ENCODE measurements at places on chromosomes 4 and X.

DNA sequence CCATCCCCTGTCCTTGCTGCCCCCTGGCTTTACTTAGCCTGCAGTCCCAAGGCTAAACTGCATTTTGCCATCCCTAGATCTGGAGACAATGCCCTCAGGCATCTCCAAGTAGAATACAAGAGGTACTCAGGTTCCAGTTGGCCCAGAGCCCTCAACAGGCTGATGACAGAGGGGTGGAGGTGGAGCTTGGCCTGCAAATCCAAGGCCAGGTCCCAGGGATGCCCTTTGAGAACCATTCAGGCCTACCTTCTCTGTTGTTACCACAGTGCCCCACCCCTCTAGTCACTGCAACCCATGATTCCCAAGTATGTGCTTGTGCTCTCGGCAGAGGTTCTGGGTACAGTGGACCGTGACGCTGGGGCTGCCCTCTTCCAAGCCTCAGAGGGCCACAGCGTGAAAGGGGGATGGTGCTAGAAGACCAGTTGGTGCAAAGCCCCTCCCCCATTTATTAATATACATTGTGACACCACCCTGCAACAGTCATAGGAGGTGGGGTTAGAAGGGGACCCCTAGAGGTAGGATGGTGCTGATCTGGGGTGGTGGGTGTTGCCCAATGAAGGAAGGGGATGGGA lies 6.4 kb upstream of the UBA1 start:
- no peak for ATAC-seq

GRCh38 chr4:169945636-169946035 lies 80.6 kb downstream of the MFAP3L start:
- ATAC-seq: no peak

GRCh38 chr4:26220696-26221095 lies 100.1 kb upstream of the RBPJ start:
- no peak for ATAC-seq

- ATAC-seq: no peak
Measured at GRCh38 chr4:14043203-14043602, 415.7 kb upstream of the BOD1L1 start.

- ATAC-seq: no peak
Measured at GRCh38 chr4:8010618-8011017, 71.0 kb upstream of the AFAP1 start.

- no peak for ATAC-seq
Measured at GRCh38 chrX:134727363-134727762, 69.1 kb upstream of the PLAC1 start.

Measured in activated T-helper 17 cell treated with anti-CD3 and anti-CD28 coated beads, Interleukin-2, amount 50 U/mL, for 72 hours (primary cell).